ENCODE measurements at places on chromosomes 3 and 15.

DNA sequence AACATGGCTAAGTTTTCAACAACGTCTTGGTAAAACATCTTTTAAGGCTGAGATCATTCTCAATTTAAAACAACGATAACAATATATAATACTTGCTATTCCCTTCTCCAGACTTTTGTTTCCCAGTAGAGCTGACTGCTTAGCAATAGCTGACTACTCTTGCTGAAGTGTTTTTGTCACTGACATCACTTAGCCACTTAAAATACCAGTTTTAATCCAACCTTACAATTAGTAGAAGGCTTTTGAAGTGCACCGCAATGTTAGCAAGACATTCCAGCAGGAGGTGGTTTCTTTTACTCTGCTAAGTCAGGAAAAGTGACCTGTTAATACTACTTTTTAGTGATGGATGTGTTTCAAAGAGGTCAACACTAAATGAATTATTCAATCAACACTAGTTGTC is 28.7 kb upstream of the GBE1 start:
- no peak for DNase-seq

DNA sequence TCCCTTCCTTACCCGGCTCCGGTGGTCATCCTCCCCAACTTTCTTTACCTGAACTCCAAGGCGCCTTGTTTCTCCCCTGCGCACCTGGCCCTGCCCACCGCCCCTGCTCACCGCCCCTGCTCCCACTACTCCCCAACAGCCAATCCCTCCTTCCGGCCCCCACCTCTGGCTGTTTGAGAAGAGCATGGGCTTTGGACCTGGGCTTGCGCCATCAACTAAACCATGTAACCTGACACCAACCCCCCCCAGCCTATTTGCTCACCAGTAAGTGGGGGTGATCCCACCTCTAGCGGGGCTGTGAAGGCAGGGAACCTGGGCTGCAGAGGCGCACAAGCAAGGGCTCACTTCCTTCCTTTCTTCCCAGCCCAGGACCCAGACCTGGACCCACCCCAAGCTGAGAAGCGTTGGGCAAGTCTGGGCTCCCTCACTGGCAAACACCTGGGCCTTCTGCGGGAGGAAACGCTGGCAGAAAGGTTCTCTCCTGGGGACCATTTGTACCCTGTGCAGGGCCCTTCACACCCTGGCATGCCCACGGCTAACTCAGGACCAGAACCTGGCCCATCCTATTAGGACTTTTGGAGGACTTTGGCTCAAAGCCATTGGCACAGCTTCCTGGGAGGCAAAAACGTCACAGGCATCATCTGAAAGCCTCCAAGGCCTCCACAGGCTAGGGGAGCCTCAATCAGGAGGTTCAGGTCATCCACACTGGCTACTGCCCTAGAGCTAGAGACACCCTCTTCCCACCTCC is at the start of gene PLXNB1:
TSS of gene PLXNB1 (minus strand) at position 127 of the 748 bp plus-strand sequence. CDS start 5,475 bp downstream, outside the sequence.
- DNase-seq: peak; percentile 90

- DNase-seq: no peak
Measured at GRCh38 chr3:30904996-30905395, 10.5 kb upstream of the GADL1 start.

GRCh38 chr3:108342837-108343486 is 46.6 kb downstream of the HHLA2 start:
- no peak for DNase-seq

DNA sequence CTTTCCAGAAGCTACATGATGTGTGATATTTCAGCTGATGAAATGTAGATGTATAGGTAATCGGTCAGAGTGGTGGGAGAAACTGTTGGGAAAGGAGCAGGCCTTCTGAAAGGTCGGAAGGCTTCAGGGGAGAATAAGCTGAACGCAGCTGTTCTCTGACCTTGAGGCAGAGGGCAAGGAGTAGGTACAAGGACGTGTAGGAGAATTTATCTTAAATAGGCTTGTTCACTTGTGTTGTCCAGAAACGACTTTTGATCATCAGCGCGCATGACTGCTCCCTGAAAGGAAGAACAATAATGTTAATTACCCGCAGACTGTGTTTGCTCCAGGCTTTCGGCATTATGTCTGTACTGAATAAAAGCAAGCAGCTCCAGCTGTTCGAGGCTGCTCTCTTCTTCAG is 39.6 kb downstream of the GPR160 start:
- no peak for DNase-seq

DNA sequence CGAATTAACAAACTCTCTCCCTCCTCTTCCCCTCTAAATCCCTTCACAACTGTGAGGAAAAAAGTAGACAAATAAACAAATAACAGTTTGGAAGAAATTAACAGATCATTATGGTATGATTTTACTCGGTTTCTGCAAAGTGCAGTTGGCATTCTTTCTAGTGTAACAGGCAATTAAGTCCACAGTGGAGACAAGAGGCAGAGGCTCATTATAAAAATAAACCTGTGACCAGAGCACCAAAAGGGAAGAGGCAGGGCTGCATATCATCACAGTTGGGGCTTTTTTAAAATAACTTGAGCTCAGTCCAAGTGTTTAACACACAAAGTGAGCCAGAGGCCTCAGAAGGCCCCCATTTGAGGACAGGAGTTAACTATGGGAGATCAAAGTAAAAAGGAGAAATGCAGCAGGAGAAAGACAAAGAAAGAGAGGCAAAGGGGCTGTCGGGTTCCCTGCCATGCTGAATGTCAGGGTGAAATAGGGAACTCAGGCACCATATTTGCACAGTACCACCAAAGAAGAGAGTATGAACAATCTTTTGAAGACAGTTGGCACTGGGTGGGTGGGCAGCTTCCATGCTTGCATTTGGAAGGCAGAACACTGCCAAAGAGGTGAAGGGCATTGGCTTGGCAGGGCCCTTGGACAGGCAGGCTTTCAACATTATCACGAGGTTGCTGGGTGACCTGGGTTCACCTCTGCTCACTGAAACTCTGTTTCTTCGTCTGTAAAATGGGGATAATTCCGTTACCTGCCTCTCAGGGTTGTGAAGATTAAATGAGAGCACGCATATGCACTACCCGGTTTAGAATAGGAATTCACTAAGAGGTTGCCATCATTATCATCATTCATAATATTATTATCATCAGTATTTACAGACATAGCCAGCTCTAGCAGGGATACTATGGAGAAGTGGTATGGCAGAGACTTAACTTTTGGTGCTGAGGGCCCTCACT is 134.5 kb downstream of the MEX3B start:
- no peak for DNase-seq
